ENCODE measurements at places on chromosomes 3 and 15.

GRCh38 chr3:184563561-184563925 is 2.0 kb downstream of the EPHB3 start:
- peak overlapping the region; percentile 77 for H3K4me3 ChIP-seq
- no peak for DNase-seq
- H3K4me1 ChIP-seq = peaks cover 64% of the 10 kb centered on the region
- peaks cover 10% of the 10 kb centered on the region for H3K27me3 ChIP-seq
- no peaks in the 10 kb centered on the region for H3K36me3 ChIP-seq
- no peak overlapping the region for H3K27ac ChIP-seq

GRCh38 chr15:81111510-81112470 is 22.3 kb upstream of the CFAP161 start:
- no peaks in the 10 kb centered on the region for H3K4me1 ChIP-seq
- peaks cover 5% of the 10 kb centered on the region for H3K27me3 ChIP-seq
- DNase-seq = no peak
- no peaks in the 10 kb centered on the region for H3K36me3 ChIP-seq
- H3K27ac ChIP-seq = no peak overlapping the region

DNA sequence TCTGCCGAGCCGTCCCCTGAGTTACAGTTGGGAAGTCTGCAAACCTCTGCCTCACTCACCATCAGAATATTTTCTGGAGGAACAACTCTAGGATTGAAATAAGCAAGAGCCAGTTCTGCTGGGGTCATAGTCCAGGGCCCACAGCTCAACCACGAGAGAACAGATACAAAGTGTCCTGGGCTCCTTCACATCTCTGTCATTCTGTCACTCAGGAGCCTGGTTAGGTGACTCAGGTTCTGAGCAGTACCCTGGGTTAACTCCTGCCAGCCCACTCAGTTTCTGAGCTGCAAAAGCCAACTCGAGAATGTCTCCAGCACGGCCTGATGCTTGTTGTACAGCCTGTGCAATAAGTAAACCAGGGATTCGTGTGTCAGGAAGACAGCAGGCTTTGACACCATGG is 155.7 kb downstream of the SLCO3A1 start:
- no peaks in the 10 kb centered on the region for H3K27me3 ChIP-seq
- DNase-seq = no peak
- no peak overlapping the region for H3K27ac ChIP-seq
- H3K4me1 ChIP-seq = peaks cover 27% of the 10 kb centered on the region

DNA sequence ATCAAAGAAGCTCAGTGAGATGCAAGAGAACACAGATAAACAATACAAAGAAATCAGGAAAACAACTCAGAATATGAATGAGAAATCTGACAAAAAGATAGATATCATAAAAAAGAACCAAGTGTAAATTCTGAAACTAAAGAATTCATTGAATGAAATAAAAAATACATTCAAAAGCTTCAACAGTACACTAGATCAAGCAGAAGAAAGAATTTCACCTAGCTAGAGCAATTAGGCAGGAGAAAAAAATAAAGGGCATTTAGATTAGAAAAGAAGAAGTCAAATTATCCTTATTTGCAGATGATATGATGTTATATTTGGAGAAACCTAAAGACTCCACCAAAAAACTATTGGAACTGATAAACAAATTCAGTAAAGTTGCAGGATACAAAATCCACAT is 19.4 kb upstream of the CX3CR1 start:
- no peaks in the 10 kb centered on the region for H3K27me3 ChIP-seq
- H3K36me3 ChIP-seq = no peaks in the 10 kb centered on the region
- H3K4me3 ChIP-seq = no peak overlapping the region
- no peaks in the 10 kb centered on the region for H3K4me1 ChIP-seq
- DNase-seq = no peak

GRCh38 chr15:88225461-88225860 is 31.1 kb downstream of the NTRK3 start:
- no peak overlapping the region for H3K27ac ChIP-seq
- peaks cover 4% of the 10 kb centered on the region for H3K4me1 ChIP-seq
- no peaks in the 10 kb centered on the region for H3K36me3 ChIP-seq
- DNase-seq = no peak

DNA sequence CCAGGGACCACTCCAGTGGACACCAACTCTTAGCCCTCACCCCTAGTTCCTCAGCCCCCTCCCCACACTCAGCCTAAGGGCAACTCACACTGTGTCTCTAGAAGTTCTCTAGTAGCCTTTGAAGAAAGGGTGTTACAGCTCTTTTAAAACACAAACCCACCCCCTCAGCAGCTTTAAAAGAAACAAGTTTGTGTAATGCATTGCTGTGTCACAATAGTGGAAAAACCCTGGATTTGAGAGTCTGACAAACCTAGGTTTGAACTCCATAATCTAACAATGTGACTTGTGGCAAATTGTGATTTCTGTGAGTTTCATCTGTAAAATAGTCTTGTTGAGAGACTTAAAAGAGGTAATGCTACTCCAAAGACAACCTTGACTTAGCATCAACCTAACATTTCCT is 54.0 kb downstream of the PLCH1 start:
- no peak overlapping the region for H3K4me3 ChIP-seq
- H3K27ac ChIP-seq = no peak overlapping the region
- no peaks in the 10 kb centered on the region for H3K4me1 ChIP-seq
- H3K36me3 ChIP-seq = no peaks in the 10 kb centered on the region
- no peak for DNase-seq

DNA sequence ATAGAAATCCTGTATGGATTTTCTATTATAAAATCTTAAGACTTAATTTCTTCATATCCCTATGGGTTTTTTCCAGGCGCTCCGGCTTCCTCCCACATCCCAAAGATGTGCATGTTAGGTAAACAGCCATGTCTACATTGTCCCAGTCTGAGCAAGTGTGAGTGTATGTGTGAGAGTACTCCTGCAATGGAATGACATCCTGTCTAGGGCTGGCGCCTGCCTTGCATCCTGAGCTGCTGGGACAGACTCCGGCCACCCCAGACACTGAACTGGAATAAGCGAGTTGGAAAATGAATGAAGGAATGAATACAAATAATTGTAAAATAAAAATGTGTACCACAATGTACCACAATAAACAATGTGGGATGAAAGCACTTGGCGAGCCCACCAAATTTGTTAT is 69.2 kb downstream of the RFTN1 start:
- H3K27ac ChIP-seq = no peak overlapping the region
- no peaks in the 10 kb centered on the region for H3K27me3 ChIP-seq
- DNase-seq = no peak
- H3K4me1 ChIP-seq = peaks cover 13% of the 10 kb centered on the region
- H3K4me3 ChIP-seq = no peak overlapping the region

DNA sequence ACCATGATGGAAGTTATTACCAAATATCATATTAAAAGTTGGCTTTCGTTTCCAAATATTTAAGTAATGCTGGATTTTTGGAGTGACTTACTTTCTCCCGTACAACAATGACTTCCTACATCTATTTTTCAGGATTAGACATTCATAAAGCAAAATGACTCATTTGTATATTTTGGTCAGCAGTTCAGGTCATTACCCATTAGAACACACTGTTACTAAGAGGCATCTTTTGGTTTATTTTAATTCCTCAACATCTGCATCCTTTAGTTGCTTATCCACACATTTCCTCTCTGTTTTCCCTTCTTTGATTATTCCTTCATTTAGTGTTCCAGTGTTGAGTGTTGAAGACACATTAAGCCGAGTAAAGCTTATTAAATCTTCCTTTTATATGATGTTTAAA is 348.2 kb downstream of the NAALADL2 start:
- no peaks in the 10 kb centered on the region for H3K36me3 ChIP-seq
- H3K4me1 ChIP-seq = no peaks in the 10 kb centered on the region
- DNase-seq = no peak
- no peak overlapping the region for H3K27ac ChIP-seq
- no peak overlapping the region for H3K4me3 ChIP-seq

- no peak overlapping the region for H3K4me3 ChIP-seq
- no peak overlapping the region for H3K27ac ChIP-seq
- no peaks in the 10 kb centered on the region for H3K27me3 ChIP-seq
- peaks cover 15% of the 10 kb centered on the region for H3K4me1 ChIP-seq
- no peak for DNase-seq
- H3K36me3 ChIP-seq = no peaks in the 10 kb centered on the region
These were observed 32.5 kb downstream of the ARNT2 start for GRCh38 chr15:80436511-80437307.

GRCh38 chr15:78368651-78369050 is 28.5 kb downstream of the CRABP1 start:
- DNase-seq = no peak
- no peaks in the 10 kb centered on the region for H3K36me3 ChIP-seq
- no peak overlapping the region for H3K4me3 ChIP-seq
- H3K4me1 ChIP-seq = 0 out of 2 replicates have a peak, but pooled peaks cover 4% of the 10 kb centered on the region

Data from SK-N-SH (cell line).